ENCODE measurements at places on chromosomes 1 and 21.

- DNase-seq: no peak
Measured at GRCh38 chr1:62025154-62025553, 169.5 kb upstream of the L1TD1 start.

- no peak for DNase-seq
Measured at GRCh38 chr1:53572815-53573173, 113.6 kb downstream of the DMRTB1 start.

DNA sequence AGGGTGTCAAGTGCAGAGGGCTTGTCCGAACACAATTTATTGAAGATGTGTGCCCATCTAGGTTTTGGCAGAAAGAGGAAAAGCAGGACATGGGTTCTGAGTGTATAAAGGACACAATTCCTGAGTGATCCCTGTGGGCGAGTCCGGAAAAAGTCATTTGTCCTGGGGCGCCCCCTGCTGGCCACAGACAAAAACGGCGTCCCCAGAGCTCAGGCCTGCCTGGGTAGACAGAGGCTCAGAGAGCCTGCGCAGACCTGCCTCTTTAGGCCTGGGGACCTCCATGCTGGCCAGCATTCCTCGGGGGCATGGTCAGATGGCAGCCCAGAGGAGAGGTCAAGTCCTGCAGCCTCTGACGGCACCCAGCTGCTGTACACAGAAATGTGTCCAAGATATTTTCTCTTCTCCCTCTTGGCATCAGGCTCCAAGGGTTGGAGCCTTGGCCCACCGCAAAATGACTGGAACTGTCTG lies 65.5 kb upstream of the LRP8 start:
- DNase-seq: peak; percentile 73

GRCh38 chr1:112888630-112889029 lies 67.4 kb downstream of the SLC16A1 start:
- DNase-seq: no peak

- DNase-seq: no peak
Measured at GRCh38 chr1:119312500-119312899, 56.1 kb upstream of the HAO2 start.

DNA sequence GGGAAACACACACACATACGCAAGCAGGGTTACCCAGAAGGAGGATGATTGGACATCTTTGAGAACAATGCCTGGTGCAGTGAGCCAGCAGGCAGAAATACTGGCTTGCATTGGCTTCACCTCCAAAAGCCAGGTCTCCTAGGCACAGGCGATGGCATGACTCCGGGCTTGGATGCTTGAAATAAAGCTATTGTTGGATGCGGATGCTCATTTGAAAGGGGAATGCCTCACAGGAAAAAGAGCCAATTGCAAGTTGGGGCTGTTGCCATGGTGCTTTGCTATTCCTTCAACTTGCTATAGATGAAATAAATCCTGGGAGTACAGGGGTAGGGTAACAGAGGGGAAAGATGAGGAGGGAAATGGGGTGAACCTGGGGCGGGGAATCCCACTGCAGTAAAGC lies 180.7 kb upstream of the SGIP1 start:
- DNase-seq: no peak

DNA sequence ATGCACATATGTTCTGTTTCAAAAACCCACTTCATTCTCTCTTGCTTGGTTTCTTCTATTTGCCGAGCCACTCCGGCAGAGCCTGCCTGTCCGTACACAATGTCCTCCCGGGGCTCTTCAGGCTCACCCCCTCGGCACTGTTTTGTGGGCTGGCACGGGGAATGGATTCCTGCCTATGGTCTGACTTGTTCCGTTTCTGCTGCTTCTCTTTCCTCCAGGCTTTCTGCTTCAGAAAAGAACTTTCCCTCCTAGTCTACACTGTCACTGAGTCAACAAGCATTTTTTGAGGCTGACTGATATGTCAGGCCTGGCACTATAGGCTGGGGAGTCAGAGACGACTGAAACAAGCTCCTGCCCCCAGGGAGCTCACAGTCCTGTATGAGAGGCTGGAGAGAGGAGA lies 28.4 kb upstream of the SARS1 start:
- peak; percentile 35 for DNase-seq

DNA sequence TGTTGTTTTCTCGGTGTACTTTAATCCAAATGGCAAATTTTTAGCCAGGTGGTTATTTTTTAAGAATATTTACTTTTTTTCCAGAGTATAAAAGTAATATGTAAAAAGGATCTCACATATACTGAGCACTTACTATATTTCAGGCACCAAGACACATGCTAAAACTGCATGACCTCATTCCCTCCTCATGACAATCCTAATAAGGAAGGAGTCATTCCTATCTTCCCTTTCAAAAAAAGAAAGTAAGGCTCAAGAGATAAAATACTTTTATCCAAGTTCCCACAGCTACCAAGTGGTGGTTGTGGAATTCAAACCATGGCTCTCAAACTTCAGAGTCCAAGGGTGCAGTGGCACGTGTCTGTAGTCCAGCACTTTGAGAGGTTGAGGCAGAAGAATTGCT lies 19.4 kb downstream of the ATP2B4 start:
- DNase-seq: peak; percentile 41

DNA sequence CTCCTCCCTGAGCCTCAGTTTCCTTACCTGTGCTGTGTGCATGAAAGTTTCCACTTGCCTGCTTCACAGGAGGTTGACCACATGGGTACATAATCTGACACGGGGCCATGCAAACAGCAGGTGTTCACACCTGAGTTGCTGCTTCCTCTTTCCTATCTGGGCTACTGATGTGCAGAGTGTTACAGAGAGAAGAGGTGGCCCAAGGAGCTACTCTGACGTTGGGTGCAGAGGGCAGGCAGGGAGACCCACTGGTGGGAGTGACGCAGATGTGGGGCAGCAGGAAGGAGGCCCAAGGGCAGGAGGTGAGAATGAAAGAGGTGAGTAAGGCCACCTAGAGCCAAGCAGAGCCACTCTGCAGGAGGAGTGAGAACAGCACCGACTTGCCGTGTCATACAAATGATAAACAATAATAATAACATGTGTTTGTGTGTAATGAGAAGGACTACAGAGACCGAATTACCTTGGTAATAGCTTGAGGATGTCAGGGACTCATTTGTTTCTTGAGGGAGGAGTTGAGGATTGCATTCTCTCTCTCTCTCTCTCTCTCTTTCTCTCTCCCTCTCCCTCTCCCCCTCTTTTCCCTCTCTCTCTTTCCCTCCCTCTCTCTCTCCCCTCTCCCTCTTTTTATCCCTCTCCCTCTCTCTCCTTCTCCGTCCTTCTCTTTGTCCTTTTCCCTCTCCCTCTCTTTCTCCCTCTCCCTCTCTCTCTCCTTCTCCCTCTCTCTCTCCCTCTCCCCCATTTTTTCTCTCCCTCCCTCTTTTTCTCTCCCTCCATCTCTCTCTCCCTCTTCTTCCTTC lies 87.4 kb upstream of the IGSF21 start:
- no peak for DNase-seq

DNA sequence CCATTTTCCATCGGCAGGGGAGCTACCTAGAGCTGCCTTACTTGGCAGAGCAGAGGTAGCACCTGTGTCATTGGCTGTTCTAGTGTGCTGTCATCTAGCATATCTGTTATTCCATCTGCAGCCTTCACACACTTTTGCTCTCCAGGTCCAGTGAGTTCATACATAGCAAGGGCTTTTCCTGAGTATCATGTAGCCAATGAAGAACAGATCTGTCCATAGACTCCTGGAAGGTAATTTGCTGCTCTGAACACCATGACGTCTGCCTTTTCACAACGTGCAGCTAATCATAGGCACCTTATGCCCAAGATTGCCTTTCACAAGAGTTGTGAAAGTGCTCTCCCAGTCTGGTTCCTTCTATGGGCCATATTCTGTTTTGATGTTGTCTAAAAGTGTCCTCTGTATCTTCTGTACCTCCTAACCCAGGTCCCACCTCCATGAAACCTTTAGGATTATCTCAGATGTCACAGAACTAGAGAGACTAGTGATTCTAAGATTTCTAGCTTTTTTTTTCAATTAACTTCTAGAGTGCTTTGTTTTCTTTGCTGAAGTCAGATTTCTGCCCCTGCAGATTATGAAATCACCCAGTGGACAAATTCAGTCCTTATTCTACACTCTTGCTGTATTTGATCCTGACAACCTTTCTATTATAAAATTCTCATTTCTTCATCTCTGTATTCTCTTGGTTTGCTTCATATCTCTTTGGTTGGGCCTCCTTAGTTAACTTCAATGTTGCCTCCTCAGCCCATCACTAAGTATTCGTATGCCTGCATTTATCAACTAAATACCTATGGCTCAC lies 134.8 kb downstream of the PBX1 start:
- no peak for DNase-seq

DNA sequence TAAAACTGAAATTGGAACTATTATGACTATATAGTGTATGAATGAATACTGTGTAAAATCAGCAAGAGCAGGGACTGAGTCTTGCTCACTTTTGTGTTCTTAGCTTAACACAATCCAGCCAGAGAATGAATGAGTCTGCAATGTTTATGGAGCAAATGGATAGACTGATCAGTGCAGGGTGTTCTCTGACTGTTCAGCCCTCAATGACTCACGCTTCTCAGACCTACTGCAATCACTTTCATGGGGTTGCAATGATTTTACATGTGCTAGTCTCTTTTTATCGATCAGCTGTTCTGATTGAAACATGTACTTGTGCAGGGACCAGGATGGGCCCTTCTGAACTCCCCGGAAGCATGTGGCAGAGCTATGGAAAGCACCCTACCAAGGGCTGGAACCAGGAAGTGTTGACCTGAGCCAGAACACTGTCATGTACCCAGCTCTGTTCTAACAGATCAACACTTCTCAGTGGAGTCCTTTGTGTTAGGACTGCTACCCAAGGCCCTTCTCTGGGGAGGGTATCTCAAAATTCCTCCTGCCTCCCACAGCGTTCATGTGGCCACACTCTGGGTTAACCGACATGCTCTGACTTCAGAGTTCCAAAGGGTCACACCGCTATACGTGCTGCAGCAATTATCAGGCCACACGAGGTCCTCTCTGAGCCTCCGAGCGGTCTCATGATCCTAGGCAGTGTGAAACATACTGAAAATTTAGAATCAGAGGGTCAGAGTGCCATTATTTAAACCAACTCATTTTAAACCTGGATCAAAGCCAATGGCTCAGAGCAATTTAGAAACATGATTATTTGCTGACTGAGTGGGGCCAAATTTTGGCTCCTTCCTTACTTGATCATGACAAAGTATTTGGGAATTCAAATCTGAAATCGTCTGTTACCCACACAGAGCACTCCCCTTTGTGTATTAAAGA lies 35.2 kb downstream of the GRIK1 start:
- DNase-seq: no peak

DNA sequence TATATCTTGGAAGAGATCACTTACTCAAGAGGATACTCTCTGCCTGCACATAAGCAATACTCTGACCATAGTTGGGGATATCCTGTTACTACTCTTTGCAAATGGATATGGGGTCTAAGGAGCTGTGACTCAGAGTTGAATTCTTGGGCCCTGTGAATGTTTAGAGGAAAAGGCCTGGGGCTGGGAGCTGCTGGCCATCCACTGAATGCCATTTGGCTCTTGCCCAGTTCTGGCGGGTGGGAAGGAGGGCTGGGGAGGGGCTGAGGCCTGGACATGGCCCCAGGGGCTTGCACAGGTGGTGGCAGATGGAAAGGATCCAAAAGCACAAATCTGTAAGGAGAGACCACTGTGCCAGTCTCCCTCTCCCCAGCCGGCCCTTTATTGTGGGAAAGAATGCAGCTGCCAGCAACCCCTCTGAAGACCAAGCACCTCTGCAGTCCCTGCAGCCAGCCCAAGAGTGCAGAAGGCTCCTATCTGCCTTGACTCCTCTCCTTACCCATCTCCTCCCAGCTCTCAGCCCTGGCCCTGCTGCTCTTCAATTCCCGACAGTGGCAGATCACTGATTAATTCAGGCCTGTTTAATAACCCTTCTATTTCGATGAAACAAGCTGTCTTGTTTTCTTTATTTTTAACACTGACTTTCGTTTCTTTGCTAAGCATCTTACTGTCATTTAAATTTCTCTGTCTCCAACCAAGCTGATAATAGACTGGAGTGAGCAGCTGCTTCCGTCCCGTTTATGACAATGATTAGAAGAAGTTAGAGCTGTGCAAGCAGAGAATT lies 12.1 kb downstream of the PLXNA2 start:
- peak; percentile 88 for DNase-seq

DNA sequence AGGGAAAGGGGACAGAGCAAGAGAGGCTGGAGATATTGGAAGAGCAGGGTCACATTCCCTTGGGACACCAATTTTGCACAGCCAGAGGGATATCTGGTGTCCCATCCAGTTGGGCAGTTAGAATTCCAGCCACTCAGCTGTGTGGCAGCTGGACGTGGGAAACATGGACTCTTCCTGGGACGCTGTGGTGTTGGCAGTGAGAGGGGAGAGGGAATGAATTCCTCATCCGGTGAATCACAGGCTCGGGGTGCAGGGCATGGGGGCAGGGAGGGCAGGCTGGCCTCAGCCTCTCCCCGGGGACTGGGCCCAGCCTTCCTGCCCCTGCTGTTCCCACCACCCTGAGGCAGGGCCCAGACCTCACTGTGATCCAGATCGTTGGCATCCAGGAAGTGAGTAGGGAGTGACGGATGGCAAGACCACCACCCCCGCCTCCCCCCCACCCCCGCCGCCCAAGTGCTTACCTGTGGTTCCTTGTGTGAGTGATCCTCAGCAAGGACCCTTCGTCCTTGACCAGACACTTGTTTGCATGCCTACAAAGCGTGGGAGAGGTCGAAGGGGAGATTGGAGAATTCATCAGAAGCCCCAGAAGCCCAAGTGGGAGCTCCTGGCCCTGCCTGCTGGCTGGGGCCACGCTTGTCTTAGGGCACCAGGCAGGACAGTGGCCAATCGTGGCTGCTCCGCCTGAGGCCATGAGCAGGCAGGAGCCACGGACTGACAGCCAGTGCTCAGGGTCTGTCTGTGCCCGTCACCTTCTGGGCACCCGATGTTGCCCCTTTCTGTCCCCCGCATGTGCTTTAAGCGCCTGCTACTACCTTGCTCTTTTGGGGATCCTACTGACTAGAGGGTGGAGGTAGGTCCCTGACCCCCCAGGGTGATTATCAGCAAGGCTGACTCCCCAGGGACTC lies 8.7 kb downstream of the WNT3A start:
- DNase-seq: peak; percentile 79

- DNase-seq: no peak
Measured at GRCh38 chr1:221793439-221794078, 51.7 kb upstream of the DUSP10 start.

DNA sequence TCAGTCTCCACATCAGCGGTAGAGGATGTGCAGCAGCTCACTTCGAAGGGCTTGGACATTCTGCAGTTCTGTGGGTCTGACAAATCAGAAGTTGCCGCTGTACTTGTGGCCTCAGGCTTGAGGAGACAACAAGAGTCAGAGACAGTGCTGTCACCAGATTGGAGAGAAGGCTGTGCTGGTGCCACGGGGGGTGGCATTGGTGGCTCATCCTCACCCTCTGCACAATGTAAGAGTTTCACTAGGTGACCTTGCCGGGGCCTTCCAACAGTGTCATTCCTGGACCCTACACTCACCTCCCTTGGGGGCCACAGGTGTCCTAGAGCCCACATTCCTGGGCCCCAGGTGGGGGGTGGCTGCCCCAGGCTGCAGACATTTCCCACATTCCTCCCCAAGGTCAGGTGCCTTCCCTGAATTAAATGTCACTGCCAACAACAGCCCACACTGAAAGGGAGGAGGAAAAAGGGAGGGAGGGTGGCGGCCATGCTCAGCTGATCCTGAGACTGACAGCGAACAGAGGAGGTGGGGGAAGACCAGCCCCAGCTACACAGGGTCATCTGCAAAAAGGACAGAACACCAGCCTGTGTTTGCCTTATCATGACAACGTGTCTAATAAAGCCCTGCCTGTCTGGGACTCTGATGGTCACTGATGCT lies 46.4 kb downstream of the TMCC2 start:
- DNase-seq: no peak

GRCh38 chr1:57963581-57963980 lies 539.7 kb upstream of the DAB1 start:
- DNase-seq: no peak

GRCh38 chr1:5514527-5515183 lies 477.6 kb downstream of the NPHP4 start:
- peak; percentile 40 for DNase-seq

Data from ELR (cell line).